A549 treated with GW870086 at 1 μM for 4 hours (cell line): ENCODE measurements at places on chromosomes 2 and 18. TPM values are rescaled to one million over a fixed set of nuclear protein-coding genes. Genes with fewer than 3 reads are reported as not detected.

Gene PSME4
- 44.1 to 46.4 TPM (median 44.8 TPM) in 5 replicates for total RNA-seq

Gene DCDC2C
- 0.19 to 0.68 TPM (median 0.30 TPM) in 3 of 5 replicates, not detected in the others for total RNA-seq

Gene POTEC
- total RNA-seq, result not detected in 5 replicates

Gene TUBB8B
- not detected in 5 replicates for total RNA-seq

Gene IL1RL2
- 0.05 TPM in 1 of 5 replicates, not detected in the others for total RNA-seq

Gene FLACC1
- 0.19 to 0.22 TPM in 2 of 5 replicates, not detected in the others for total RNA-seq

Gene C2orf92
- total RNA-seq, result 0.60 to 1.2 TPM (median 1.0 TPM) in 5 replicates

Gene REG3A
- not detected in 5 replicates for total RNA-seq
